ENCODE measurements at places on chromosomes 12 and 14.

GRCh38 chr12:47870175-47870781 is 34.5 kb downstream of the VDR start:
- no peak for DNase-seq

- DNase-seq = no peak
Measured at GRCh38 chr12:109581856-109582255, 8.3 kb downstream of the MVK start.

- DNase-seq = no peak
Measured at GRCh38 chr12:118175823-118176447, 40.0 kb downstream of the PEBP1 start.

- DNase-seq = no peak
Measured at GRCh38 chr12:65156366-65156841, 13.0 kb upstream of the LEMD3 start.

- no peak for DNase-seq
Measured at GRCh38 chr12:75812271-75813018, 219.1 kb downstream of the PHLDA1 start.

GRCh38 chr12:2689393-2689792 is 105.4 kb upstream of the FKBP4 start:
- no peak for DNase-seq

GRCh38 chr12:58564721-58565120 is 355.6 kb downstream of the LRIG3 start:
- DNase-seq = no peak

DNA sequence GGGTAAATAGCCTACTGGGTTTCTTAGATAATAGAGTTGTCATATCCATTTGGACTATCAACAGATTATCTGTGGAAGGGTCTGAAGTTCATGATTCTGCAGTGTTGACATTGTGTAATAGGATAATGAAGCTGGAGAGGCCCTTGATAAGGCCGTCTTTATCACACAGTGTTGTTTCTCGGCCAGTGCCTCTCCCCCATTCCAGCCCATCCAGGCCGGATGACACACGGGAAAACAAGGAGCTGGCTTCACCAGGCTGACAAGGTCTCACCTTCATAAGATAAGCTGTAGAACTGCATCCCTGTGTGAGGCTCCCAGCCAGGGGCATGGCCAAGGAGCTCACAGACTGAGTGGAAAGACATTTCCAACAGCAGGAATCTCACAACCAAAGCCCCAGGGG is 8.7 kb upstream of the EML1 start:
- no peak for DNase-seq

GRCh38 chr14:89493877-89494634 is 77.0 kb upstream of the FOXN3 start:
- DNase-seq = no peak

GRCh38 chr14:76993752-76994151 is 34.8 kb downstream of the IRF2BPL start:
- DNase-seq = no peak

DNA sequence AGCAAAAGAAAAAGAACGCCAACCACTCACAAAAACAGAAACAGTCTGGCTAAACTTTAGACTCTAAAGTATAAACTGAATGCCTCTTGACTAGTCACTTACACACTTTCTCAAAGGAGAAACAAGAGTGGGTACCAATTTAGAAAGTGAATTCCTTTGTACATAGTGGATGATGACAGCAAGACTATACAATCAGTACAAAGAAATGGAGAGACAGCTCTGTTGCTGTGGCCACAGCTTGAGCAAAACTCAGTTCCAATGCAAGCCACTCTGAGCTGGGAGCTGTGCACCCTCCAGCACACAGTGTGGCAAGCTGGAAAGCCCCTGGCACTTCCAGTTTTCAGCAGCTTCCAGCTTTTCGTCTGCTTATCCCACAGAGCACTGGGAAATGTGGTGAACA is 21.7 kb downstream of the NT5DC3 start:
- DNase-seq = no peak

DNA sequence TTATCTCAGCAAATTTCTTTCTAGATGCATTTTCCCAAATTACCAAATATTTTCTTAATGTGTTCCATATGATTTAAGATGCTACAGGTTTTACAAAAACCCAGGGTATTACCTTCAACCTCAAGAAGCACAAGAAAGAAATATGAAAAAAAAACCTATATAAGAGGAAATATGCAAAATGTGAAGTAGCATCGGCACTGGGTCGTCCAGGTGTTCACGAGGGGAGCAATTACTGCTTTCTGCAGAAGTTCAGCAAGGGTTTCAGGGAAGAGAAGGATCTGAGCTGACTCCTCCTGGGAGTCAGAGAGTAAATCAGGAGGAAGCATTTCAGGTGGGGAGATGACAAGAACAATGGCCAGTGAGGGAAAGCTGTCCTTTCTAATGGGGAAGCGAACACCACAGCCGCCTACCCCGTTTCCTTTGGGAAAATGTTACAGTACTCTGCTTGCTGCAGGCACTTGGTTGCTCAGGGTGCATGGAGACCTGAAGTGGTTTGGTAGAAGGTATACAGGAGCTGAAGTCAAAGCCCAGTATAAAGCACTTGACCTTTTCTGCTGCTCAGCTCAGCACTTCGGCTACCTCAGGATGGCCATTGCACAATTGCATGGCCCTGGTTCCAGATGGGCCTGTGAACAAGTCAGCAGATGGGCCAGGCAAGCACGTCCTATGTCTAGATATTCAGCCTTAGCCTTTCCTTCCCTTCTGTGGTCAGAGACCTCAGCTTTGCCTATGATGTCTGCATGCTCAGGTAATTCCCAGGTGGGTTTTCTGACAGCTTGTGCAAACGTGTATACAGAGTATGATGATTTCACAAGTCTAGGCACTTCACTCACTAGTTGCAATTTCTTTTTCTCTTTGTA is 155.6 kb downstream of the PAX9 start:
- no peak for DNase-seq

GRCh38 chr12:42144158-42144407 is 591 bp downstream of the GXYLT1 start:
- DNase-seq = no peak

Measured in activated naive CD4-positive, alpha-beta T cell (primary cell).